ENCODE measurements at places on chromosomes 5 and 9. TPM values are rescaled to one million over a fixed set of nuclear protein-coding genes. Genes with fewer than 3 reads are reported as not detected.

GRCh38 chr5:71895546-71895945 is 176.5 kb downstream of the CARTPT start:
- peaks cover 11% of the 10 kb centered on the region for H3K4me1 ChIP-seq
- H3K4me3 ChIP-seq = no peak overlapping the region
- DNase-seq = no peak
- no peaks in the 10 kb centered on the region for H3K27me3 ChIP-seq

Gene LRRC70
- total RNA-seq = 1.1 TPM

DNA sequence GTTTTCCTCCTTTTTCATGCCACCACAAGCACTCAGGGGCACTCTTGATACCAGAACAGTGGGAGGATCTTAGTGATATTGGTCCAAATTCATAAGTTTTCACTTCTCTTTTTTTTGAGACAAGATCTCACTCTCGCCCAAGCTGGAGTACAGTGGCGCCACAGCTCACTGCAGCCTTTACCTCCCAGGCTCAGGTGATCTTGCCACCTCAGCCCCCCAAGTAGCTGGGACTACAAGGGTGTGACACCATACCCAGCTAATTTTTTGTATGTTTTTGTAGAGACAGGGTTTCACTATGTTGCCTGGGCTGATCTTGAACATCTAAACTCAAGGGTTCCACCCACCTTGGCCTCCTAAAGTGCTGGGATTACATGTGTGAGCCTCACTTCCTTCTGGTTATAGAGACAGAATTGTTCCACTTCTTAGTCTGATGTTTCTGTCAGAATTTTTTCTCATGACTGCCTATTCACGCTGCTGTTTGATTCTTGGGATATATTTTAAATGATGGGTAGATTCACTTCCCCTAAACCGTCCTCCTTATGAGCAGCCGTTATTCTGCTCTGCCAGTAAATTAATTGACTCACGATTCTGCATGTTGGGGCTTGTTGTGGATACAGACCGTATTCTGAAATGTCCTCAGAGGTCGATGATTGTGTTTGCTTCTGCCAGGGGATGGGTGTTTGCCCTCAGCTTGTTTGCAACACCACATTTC is 30.8 kb downstream of the MTAP start:
- DNase-seq = no peak
- H3K27me3 ChIP-seq = no peaks in the 10 kb centered on the region
- H3K27ac ChIP-seq = no peak overlapping the region
- peaks cover 36% of the 10 kb centered on the region for H3K4me1 ChIP-seq
- no peak overlapping the region for H3K4me3 ChIP-seq
- peaks cover 48% of the 10 kb centered on the region for H3K36me3 ChIP-seq

DNA sequence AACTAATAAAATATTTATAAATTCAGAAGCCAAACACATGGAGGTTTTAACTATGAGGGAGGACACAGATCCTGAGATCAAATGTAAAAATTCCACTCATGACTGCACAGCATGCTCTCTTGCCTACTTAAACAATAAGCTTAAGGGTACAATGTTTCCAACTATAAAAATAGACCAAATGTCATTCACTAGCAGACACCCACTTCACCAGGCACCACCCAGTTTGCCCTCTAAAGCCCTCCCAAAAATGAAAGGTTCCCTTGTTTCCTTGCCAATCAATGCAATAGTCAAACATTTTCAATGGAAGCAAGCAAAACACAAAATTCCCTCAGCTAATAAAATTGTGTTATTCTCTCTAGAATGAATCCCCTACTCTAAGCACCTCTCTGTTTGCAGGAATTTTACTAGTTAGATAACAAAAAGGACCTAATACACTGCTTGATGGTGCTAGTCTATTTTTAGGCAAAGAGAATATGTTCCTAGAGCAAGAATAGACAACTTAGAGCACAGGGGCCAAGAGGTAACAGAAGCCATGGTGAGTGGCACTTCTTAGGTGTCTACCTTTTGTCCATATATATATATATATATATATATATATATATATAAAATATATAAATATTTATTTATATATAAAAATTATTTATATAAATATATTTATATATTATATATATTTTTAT is 135.3 kb downstream of the HOMER1 start:
- no peak overlapping the region for H3K27ac ChIP-seq
- no peak for DNase-seq
- H3K36me3 ChIP-seq = 0 out of 2 replicates have a peak, but pooled peaks cover 8% of the 10 kb centered on the region

Gene APBB3
- 23.4 TPM for total RNA-seq

DNA sequence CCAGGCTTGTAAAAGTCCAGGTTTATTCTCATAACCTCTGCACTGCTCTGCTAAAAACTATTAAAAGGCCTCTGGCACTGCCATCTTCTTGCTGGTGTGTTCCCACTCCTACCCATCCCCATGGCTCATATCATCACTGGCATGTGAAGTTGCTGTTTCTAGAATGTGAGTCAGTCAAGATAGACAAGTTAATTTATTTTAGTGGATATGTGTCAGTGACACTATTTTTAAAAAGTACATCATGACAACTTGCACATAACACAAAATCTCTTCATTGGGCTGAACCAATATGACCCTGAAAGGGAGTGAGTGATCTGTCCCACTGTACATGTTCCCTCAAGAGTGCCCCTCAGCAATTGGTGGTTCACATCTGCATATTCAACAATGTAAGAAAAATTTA is 299.7 kb downstream of the NFIB start:
- H3K4me3 ChIP-seq = no peak overlapping the region
- DNase-seq = no peak
- H3K36me3 ChIP-seq = no peaks in the 10 kb centered on the region
- no peaks in the 10 kb centered on the region for H3K4me1 ChIP-seq

DNA sequence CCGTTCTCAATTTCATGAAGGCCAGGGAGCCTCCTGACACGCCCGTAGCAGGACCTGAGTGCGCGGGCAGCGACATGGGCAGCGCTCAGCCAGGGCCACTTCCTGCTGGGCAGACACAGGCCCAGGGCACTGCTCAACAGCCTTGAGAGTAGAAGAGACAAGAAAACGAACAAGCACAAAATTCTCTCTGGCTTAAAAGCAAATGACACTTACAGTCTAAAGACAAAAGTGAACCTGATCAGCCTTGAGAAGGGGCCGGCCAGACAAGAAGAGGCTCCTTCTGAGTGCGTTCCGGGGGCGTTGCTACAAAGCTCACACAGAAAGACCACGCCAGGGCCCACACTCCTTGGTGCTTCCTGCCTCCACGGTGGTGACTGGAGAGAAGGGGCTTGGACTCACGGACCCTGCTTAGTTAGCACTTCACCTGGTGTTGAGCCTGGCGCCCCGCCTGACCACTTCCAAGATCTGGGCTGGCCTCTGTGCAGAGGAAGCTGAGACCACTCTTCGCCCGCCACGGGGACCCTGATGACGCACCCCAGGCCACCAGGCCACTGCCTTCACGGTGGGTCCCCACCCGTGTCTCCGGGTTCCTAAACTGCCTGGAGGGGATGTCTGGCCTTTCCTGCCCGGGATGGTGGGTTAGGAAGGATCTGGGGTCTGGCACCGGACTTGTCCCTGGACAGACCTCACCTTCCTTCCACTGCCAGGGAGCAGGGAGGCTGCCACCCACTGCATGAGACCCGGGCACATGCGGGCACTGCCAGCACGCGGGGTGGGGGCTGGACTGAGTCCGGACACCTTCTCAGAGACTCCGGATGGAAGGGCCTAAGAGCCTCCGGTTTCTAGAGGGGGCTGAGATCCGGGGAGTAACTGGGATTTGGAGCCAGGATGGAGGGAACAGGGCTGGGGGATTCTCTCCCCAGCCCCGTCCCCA is 1.3 kb downstream of the SLC12A7 start:
- H3K4me3 ChIP-seq = peak overlapping the region; percentile 84
- no peaks in the 10 kb centered on the region for H3K27me3 ChIP-seq
- no peaks in the 10 kb centered on the region for H3K36me3 ChIP-seq
- peak; percentile 49 for DNase-seq
- H3K4me1 ChIP-seq = peaks cover 30% of the 10 kb centered on the region

- no peak overlapping the region for H3K27ac ChIP-seq
- peaks cover 21% of the 10 kb centered on the region for H3K4me1 ChIP-seq
- H3K36me3 ChIP-seq = no peaks in the 10 kb centered on the region
- H3K27me3 ChIP-seq = no peaks in the 10 kb centered on the region
- no peak for DNase-seq
- H3K4me3 ChIP-seq = no peak overlapping the region
Observed at GRCh38 chr5:149636191-149636860, 55.0 kb downstream of the ARHGEF37 start.

DNA sequence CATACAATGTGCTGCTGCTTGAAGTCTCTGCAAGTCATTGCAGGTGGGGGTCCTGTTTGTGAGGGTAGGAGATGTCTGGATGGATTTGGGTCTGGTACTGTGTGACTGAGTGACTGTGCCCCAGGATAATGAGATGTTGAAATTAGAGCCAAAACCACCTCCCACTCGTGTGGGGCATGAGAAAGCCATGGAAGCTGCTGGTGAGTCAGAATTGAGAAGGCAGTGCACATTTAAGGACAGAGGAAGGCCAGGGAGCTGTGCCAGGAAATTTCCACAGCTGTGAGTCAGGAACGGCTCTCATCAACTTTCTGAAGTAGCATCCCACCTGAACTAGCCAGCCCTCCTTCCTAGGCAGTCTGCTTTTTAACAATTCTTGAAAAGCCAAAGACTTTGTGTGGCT is 229.8 kb downstream of the DRD1 start:
- DNase-seq = no peak
- peaks cover 45% of the 10 kb centered on the region for H3K27me3 ChIP-seq
- H3K27ac ChIP-seq = no peak overlapping the region
- no peaks in the 10 kb centered on the region for H3K4me1 ChIP-seq
- H3K4me3 ChIP-seq = no peak overlapping the region

DNA sequence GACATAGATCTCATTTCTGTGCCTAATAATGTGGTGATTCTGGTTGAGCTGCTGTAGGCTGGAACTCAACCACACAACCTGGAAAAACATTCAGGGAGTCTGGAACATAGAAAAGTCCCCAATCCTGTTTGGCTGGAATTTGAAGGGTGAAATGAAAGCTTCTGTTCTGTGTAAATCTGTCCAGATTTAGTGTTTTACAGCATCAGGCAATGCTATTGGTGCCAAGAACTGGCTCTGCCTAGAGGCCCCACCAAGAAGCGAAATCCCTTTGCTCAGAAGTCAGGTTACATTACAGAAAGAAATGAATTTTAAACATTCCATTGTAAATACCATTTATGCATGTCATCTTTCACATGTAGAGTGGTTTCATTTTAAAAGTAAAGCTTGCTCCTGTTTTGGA is 56.3 kb downstream of the TMEM174 start:
- H3K4me3 ChIP-seq = no peak overlapping the region
- no peaks in the 10 kb centered on the region for H3K27me3 ChIP-seq
- peak; percentile 41 for DNase-seq
- 0 out of 2 replicates have a peak overlapping the region, but pooled peaks have one; percentile 4 for H3K27ac ChIP-seq

DNA sequence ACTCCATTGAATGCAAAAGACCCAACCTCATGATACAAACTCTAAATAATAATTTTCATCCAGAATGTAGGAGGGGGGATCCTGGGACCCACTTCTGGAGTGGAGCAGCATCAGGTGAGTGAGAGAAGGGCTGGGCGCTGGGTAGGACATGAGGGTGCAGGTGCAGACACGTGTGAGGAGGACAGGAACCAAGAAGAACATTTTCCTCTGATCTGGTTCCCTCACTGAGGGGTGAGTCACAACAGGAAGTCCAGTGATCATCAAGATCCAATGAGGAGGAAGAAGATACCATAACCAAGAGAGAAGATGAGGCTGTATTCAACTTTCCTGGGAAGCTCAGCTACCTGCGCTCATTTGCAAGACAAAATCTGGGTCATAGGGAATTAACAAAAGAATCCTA is 57.4 kb downstream of the SFXN1 start:
- no peaks in the 10 kb centered on the region for H3K36me3 ChIP-seq
- peaks cover 28% of the 10 kb centered on the region for H3K27me3 ChIP-seq
- no peak overlapping the region for H3K27ac ChIP-seq
- no peak overlapping the region for H3K4me3 ChIP-seq

Gene BTNL8
- not detected for total RNA-seq

GRCh38 chr9:109471475-109472393 is 26.4 kb downstream of the PTPN3 start:
- H3K4me3 ChIP-seq = no peak overlapping the region
- 0 out of 2 replicates have a peak overlapping the region, but pooled peaks have one; percentile 13 for H3K27ac ChIP-seq
- no peaks in the 10 kb centered on the region for H3K27me3 ChIP-seq
- H3K36me3 ChIP-seq = 0 out of 2 replicates have a peak, but pooled peaks cover 6% of the 10 kb centered on the region
- no peak for DNase-seq
- H3K4me1 ChIP-seq = peaks cover 78% of the 10 kb centered on the region

DNA sequence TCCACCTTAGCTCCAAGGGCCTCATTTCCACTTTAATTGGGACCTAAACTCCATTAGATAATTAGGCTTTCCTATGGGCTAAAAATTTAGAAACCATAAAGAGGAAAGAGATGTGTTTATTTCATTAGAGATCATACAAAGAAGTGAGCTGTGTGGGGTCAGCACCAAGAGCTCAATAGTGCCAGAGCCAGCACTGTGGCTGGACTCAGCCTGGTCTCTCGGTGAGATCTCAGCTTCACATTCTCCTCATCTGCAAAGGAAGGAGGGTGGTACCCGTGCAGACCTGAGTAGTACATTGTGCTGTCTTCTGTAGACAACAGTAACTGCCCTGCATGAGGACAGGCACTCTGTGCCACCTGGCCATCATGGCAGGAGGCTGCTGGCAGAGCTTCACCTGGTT is 136.1 kb upstream of the EPB41L4A start:
- no peak for DNase-seq
- no peaks in the 10 kb centered on the region for H3K27me3 ChIP-seq
- H3K27ac ChIP-seq = no peak overlapping the region
- no peak overlapping the region for H3K4me3 ChIP-seq

- no peaks in the 10 kb centered on the region for H3K4me1 ChIP-seq
- no peak overlapping the region for H3K27ac ChIP-seq
- H3K36me3 ChIP-seq = no peaks in the 10 kb centered on the region
- no peak overlapping the region for H3K4me3 ChIP-seq
- DNase-seq = no peak
Observed at GRCh38 chr9:97564291-97565175, 63.1 kb downstream of the TMOD1 start.

DNA sequence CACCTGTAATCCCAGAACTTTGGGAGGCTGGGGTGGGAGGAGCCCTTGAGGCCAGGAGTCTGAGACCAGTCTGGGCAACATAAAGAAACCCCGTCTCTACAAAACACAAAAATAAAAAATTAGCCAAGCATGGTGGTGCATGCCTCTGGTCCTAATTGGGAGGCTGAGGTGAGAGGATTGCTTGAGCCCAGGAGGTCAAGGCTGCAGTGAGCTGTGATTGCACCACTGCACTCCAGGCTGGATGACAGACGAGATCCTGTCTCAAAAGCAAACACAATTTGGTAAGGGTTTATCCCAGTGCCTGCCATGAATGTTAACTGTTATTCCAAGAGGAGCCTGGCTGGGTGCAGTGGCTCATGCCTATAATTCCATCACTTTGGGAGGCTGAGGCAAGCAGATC is 71.1 kb downstream of the LHX2 start:
- peaks cover 21% of the 10 kb centered on the region for H3K4me1 ChIP-seq
- H3K27ac ChIP-seq = no peak overlapping the region
- no peak overlapping the region for H3K4me3 ChIP-seq
- H3K36me3 ChIP-seq = no peaks in the 10 kb centered on the region

Gene PDLIM4
- 35.8 TPM for total RNA-seq

DNA sequence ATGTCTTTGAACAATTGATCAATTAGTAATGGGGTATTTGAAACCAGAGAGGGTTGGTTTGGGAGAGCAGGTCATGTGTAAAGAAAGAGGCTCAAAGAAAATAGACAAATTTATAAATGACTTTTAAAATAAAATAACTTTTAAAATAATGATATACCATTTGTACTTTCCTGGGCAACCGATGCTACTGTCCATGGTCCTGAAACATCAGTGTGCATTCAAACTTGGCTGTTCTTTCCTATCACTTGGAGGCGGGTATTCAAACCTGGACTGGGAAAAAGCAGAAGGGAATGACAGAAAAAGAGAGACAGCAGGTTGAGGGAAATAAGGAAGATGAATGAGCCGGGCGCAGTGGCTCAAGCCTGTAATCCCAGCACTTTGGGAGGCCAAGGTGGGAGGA is 1446.4 kb upstream of the WWC1 start:
- H3K4me1 ChIP-seq = no peaks in the 10 kb centered on the region
- DNase-seq = no peak
- no peaks in the 10 kb centered on the region for H3K36me3 ChIP-seq

All from PC-9 (cell line).